ENCODE measurements at places on chromosomes 2 and 18.

DNA sequence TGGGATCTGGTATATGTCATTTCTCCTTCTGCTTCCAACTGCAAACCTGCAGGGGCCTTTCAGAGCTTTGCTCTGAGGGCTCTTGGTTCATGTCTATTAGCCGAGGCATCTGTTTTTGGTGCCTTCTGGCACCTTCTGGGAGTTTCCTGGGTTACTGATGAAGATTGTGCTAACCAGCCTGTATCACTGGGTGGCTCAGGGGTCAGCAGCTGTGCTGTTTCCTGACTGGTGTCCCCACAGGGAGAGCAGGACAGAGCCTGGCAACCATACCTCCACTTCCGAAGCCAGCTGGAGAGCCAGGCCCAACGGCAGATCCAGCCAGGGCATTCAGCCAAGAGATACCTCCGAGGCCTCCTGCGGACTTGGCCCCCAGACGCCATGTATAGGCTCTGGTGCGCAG lies 17.5 kb downstream of the KIAA2012 start:
- DNase-seq = no peak

- no peak for DNase-seq
Observed at GRCh38 chr2:112084689-112085374, 29.8 kb downstream of the TMEM87B start.

GRCh38 chr2:39696838-39697237 lies 31.1 kb downstream of the TMEM178A start:
- DNase-seq = no peak

DNA sequence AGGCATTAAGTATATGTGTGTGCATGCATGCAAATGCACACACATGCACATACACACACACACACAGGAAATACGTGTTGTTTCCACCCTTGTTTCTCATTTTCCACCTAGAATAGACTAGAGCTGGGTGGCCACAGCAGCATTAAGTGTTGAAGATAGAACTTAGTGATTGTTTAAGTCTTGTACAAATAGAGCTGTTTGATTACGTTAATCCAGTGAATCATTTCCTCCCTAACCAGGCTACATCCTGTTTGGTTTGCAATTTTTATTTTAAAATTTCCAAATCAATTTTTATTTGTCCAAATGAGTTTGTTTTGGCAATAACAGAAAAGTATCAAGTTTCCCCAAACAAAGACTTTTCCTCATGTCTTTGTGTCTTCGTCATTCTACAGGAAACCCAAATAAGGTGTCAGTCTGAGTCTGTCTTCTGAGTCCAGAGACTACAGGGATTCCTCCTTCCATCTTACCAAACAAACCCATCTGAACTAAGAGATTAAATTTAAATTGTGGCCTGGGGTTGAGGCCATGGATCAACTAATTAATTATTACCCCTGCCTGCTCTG lies 74.6 kb upstream of the GALNT5 start:
- no peak for DNase-seq

- no peak for DNase-seq
Observed at GRCh38 chr2:36399050-36399449, 43.5 kb downstream of the CRIM1 start.
